ENCODE measurements at places on chromosomes 3 and 15.

DNA sequence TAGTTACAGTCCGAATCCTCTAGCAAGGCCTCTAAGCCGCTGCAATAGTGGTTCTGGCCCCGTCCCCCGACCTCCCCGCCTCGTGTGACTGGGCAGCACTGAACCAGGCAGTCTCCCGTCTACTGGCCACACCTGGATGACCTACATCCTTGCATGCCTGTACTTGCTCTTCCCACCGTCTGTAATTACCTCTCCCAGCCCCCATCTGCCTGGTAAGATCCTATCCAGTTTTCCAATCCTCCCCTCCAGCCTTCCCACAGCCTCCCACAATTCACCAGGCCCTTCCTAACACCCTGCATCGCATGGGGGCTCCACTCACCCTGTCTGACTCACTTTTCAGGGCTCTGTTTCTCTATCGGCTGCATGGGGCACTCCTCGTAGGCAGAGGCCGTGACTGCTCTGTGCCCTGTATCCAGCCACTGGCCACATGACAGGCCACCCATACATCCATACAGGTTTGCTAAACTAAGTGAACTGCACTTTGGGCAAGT lies 32.8 kb downstream of the XXYLT1 start:
- no peak for DNase-seq
- no peaks in the 10 kb centered on the region for H3K36me3 ChIP-seq
- no peaks in the 10 kb centered on the region for H3K27me3 ChIP-seq
- no peak overlapping the region for H3K4me3 ChIP-seq

GRCh38 chr3:32870373-32871095 lies 52.7 kb downstream of the TRIM71 start:
- no peak for DNase-seq
- no peaks in the 10 kb centered on the region for H3K36me3 ChIP-seq
- H3K27me3 ChIP-seq: peaks cover 13% of the 10 kb centered on the region
- H3K27ac ChIP-seq: no peak overlapping the region
- H3K4me3 ChIP-seq: no peak overlapping the region

GRCh38 chr3:45639044-45639392 lies 44.5 kb downstream of the LIMD1 start:
- H3K27ac ChIP-seq: no peak overlapping the region
- no peak for DNase-seq
- H3K4me1 ChIP-seq: peaks cover 11% of the 10 kb centered on the region

DNA sequence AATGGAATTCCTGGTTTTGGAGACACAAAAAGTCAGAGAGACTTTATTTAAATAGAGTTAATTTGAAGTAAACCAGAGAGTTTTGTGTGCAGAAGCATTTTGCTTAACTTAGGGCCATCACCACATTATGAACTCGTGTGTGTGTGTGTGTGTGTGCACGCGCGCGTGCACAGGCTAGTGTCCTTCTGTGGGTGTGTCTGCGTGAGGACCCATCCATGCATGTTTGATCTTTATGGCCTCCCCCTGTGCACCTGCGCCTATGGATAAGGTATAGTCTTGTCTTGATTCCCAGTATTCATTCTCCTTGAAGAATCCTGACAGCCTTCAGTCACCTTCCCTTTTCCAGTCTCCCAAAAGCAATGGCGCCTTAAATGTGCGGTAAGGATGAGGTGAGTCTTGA lies 26.0 kb downstream of the MUC20 start:
- no peak for DNase-seq
- H3K27ac ChIP-seq: no peak overlapping the region
- H3K4me3 ChIP-seq: no peak overlapping the region
- peaks cover 4% of the 10 kb centered on the region for H3K27me3 ChIP-seq

GRCh38 chr3:42743204-42743995 lies 29.7 kb downstream of the CCDC13 start:
- H3K36me3 ChIP-seq: no peaks in the 10 kb centered on the region
- H3K4me1 ChIP-seq: peaks cover 39% of the 10 kb centered on the region
- no peak overlapping the region for H3K27ac ChIP-seq
- H3K27me3 ChIP-seq: peaks cover 2% of the 10 kb centered on the region
- DNase-seq: no peak

DNA sequence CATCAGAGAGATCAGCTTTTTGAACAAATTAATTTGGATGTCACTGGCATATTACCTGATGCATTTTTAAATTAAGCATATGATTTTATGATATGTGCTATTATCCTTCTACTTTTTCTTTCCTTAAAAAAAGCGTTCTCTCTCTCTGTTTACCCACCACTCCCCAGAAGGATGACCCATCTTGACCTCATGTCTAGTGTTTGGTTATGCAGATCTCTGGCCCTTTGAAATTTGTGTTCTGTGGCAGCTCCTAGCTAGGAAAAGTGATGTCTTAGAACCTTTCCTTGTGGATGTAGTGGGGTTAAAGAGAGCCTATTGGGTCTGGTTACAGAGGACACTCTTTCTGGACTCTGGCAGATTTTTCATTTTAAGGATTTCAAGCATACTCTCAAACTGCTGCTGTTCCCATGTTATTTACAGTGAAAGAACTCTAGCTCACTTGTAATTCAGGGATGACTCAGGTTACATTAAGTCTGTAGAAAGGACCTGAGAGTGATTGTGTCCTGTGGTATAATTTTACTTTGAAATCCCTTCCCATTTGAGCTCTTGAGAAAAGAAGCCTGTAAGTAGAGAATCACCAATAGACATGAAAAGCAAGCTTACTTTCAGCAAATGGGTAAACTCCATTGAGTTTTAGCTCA lies 23.8 kb downstream of the ARHGEF26 start:
- H3K27ac ChIP-seq: no peak overlapping the region
- no peaks in the 10 kb centered on the region for H3K36me3 ChIP-seq
- H3K4me1 ChIP-seq: no peaks in the 10 kb centered on the region
- H3K4me3 ChIP-seq: no peak overlapping the region
- no peak for DNase-seq

DNA sequence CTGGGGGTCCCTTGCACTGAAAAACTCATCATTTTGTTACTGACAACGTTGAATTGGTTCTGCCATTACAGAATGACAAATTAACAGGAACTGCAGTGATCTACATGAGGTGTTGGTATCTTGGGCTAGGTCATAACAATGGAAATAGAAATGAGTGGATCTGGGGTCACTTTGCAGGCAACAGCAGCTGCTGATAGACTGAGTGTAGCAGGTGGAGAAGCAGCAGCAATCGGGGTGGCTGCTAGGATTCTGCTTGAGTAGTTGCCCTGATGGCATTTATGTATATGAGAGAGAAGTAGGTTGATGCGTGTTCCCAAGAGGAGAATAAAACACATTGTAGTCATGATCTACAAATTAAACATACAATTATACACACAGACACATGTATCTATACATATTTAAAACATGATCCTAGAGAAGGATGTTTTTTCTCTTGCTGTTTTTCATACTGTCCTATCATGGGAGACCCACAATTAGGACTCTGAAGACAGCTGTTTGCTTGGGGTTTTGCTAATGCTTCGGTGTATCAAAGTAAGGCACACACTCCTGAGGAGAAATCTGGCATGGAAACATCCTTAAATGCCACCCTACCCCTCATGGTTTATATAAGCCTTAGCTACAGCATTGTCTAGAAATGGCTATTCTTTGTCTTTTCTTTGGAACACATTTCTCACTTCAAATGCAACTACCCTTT lies 15.8 kb upstream of the THBS1 start:
- DNase-seq: no peak
- H3K27ac ChIP-seq: no peak overlapping the region
- H3K27me3 ChIP-seq: peaks cover 22% of the 10 kb centered on the region
- no peaks in the 10 kb centered on the region for H3K36me3 ChIP-seq
- no peak overlapping the region for H3K4me3 ChIP-seq

- no peak overlapping the region for H3K4me3 ChIP-seq
- H3K27ac ChIP-seq: no peak overlapping the region
Measured at GRCh38 chr3:183943739-183944138, 59.1 kb upstream of the PARL start.

- no peaks in the 10 kb centered on the region for H3K36me3 ChIP-seq
- H3K4me1 ChIP-seq: no peaks in the 10 kb centered on the region
- peaks cover 15% of the 10 kb centered on the region for H3K27me3 ChIP-seq
- DNase-seq: no peak
- H3K4me3 ChIP-seq: no peak overlapping the region
Measured at GRCh38 chr3:73503781-73504180, 121.0 kb downstream of the PDZRN3 start.

GRCh38 chr3:59406943-59407342 lies 357.1 kb upstream of the CFAP20DC start:
- no peak overlapping the region for H3K4me3 ChIP-seq
- no peaks in the 10 kb centered on the region for H3K36me3 ChIP-seq
- DNase-seq: no peak
- no peaks in the 10 kb centered on the region for H3K27me3 ChIP-seq

DNA sequence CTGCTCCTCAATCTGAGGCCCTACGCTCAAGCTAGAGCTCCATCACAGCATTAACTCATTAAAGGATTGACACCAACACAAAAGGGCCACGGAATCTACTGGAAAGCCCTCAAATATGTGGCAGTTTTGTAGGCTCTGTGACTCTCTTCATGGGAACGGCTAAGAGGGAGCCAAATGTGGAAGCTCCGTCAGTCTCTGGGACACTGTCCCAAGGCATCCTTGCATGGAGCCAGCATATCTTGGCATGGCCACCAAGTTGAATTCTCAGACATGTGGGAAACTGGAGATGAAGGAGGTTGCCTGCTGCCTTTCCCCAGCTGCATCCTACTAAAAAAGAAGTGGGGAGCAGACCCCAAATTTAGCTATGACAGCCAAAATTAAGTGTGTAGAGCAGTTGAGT lies 296.9 kb downstream of the NTRK3 start:
- H3K36me3 ChIP-seq: no peaks in the 10 kb centered on the region
- DNase-seq: no peak
- H3K27me3 ChIP-seq: peaks cover 3% of the 10 kb centered on the region

DNA sequence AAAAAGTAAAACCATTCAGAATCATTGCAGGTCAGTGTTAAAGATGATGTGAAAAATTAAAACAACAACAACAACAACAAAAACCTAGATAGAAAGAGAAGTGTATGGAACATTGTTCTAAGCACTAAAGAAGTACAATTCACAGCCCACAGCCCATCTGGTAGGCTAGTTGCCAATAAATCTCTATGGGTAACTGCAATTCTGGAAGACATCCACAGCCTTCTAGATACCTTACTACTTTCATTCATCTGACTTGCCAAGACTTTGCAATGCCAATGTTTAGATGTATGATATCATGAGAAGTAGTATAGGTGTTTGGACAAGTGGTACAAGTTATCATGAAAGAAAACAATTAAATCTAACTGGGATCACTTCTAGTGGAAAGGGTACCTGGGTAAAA lies 198.6 kb downstream of the VGLL3 start:
- H3K4me3 ChIP-seq: no peak overlapping the region
- DNase-seq: no peak
- H3K27ac ChIP-seq: no peak overlapping the region

GRCh38 chr3:79424811-79425210 lies 343.0 kb downstream of the ROBO1 start:
- no peaks in the 10 kb centered on the region for H3K4me1 ChIP-seq
- DNase-seq: no peak
- H3K4me3 ChIP-seq: no peak overlapping the region
- no peaks in the 10 kb centered on the region for H3K27me3 ChIP-seq
- H3K27ac ChIP-seq: no peak overlapping the region

DNA sequence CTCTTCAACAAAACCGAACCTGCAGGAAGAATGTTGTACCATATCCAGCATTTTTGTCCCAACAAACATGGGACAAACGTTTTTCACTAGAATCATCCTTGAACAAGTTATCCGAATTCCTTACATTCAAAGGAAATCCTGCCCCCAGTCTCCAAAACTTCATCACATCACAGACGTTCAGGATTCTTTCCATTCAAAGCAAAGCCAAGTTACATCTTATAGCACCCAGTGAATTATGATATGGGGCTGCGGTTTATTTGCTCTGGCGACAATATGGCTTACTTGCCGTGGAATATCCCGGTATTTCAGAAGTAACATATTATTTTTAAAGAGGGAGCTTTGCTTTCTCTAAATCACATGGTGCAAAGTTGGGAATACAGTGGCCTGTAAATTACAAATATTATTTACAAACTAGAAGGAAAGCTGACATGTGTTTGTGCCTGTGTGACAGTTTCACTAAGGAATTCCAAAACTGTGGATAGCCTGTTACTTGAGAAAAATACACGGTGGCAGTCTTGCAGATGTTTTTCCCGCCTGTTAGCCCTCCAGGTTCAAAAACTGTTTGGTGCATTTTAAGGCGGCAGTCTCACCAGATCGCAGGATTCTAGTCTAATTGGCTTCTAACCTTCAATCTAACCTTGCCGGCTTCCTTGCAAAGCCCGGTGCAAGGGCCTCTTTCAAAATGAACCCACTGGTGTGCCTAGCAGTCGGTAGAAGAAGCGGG lies 736 bp upstream of the MBNL1 start:
- H3K27ac ChIP-seq: peak overlapping the region; percentile 97
- peaks cover 75% of the 10 kb centered on the region for H3K36me3 ChIP-seq
- H3K27me3 ChIP-seq: no peaks in the 10 kb centered on the region

Measured in activated CD4-positive, alpha-beta T cell treated with anti-CD3 and anti-CD28 coated beads, Interleukin-2, amount 10 ng/mL, durations not matched to agents 7 days and 5 days (primary cell).